T-helper 17 cell (primary cell): ENCODE measurements at places on chromosomes 5 and 9. TPM values are rescaled to one million over a fixed set of nuclear protein-coding genes. Genes with fewer than 3 reads are reported as not detected.

The GALNT12 gene
- 11.3 TPM for total RNA-seq

The AK8 gene
- not detected for total RNA-seq

DNA sequence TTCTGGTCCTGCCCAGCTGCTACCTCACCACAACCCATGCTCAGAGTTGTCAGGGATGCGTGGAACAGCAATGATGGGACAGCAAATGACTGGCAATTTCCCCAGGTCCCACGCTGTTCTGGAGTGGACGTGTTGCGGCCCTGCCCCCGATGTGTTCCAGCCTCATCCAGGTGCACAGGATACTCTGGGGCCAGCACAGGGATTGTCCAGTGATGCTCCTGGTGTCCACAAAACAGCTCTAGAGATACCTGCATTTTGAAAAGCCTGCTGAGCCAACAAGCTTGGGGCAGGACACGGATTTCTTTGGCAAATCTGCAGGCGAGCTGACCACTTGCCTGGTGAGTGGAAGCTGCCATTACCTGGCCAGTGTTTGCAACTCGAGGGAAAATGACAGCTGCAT lies 88.7 kb downstream of the ANKRD33B start:
- no peak for DNase-seq

DNA sequence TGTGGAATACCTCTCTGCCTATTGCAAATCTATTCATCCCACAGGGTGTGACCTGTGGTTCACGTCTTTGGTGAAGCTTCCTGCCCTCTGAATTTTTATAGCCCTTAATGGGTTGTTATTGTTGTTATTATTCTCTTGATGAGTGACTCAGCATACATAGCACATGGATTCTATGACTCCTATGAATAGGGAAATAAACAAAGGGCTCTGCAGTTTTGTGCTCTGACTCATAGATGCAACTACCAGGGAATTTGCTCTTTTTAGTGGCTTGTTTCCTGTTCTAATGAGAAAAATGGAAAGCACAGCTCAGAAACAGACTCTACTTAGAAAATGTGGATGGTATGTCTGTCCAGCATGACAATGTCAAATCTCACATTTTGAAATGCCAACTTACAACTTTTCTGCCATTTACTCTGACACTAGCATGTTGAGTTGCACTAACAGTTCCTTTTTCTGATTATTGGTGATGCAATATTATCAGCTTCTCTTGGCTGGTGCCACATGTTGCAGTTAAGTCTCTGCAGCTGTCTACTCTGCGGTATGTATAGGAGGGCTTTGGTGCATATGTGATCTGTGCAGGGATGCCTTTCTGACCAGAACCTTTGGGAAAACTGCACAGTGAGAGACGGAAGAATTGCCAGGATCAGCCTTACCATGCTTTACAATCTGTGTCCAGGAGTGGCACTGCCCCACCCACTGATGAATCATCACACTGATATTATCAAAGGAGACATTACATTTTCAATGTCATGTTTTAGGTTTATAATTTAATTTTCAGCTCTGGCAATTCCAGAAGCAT lies 996.4 kb upstream of the WWC1 start:
- no peak for DNase-seq

DNA sequence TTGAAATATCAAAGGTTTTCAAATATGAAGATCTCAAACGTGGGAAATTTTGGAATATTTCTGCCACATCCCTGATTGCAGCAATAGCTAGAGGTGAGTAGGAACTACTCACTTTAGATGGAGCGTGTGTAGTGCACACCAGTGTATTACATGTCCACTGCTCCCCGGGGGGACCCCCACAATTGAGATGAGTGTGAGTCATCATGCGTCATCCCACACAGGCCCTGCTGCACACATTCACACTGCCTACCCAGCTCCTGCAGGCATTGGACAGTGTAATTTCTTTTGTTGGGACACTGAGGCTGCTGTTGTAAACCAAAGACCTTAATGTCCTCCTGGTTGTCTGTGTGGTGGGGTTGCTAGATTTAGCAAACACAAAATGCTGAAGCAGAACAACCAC lies 280.0 kb downstream of the GAS1 start:
- DNase-seq, result no peak

DNA sequence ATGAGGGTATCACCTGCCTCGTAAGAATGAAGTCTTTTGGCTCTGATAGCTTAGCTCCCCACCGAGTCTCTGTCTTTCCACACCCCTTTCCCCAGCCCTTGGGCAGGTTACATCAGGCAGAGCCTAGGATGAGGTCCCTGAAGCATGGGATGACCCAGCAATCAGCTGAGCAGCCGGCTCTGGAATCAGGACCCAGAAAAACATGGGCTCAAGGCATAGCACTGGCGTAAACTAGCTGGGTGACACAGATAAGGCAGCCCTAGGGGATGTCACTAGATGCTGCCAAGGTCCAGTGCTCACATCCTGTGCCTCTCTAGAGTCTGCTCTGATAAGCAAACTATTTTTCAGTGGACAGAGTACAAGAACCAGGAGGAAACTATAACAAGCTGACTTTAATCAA lies 26.6 kb downstream of the IDNK start:
- DNase-seq, result no peak

The NSA2 gene
- total RNA-seq, result 75.1 TPM

- no peak for DNase-seq
These were observed 14.3 kb upstream of the SNCAIP start for GRCh38 chr5:122297587-122298298.

The ADAMTS13 gene
- total RNA-seq, result 1.1 TPM
